Gastrocnemius medialis (tissue), 4 donors: ENCODE measurements at places on chromosomes 7 and 10.

DNA sequence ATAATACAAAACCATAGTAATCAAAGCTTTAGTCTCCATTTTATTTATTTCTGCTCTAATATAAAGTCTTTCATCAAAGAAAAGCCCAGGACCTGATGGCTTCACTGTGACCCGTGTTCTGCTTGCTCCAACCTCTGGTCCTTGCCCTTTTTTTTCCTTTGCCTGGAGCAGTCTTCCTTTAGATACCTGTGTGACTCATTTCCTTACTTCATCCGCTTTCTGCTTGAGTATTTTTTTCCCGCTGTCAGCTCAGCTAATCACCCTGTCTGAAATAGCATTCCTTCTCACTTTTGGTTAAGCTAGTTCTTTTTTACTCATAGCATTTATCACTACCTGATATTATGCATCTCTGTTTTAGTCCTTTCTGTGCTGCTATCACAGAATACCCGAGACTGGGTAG is 194.8 kb downstream of the ABCA13 start:
- DNase-seq, result no peak

GRCh38 chr10:102998399-102998907 is 80.4 kb downstream of the CNNM2 start:
- no peak for DNase-seq

DNA sequence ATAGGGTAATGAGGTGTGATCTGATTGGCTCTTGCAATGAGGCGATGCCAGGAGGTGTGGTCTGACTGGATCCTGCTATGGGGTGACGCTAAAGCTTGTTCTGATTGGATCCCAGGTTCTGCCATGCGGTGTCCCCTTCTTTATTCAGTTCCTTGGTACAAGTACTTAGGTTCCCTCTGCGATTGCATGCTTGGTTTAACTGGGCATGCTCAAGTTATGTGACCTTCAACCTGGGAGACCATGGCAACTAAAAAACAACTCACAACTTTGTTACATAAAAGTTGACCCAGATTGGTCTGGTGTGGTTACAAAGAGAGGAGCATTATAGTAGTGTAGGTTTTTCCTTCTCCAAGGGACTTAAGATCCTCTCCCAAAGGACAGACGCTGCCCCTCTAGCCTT is 49.5 kb upstream of the DNAJC1 start:
- DNase-seq, result no peak

GRCh38 chr7:33630359-33630758 is 275.0 kb upstream of the BMPER start:
- no peak for DNase-seq

DNA sequence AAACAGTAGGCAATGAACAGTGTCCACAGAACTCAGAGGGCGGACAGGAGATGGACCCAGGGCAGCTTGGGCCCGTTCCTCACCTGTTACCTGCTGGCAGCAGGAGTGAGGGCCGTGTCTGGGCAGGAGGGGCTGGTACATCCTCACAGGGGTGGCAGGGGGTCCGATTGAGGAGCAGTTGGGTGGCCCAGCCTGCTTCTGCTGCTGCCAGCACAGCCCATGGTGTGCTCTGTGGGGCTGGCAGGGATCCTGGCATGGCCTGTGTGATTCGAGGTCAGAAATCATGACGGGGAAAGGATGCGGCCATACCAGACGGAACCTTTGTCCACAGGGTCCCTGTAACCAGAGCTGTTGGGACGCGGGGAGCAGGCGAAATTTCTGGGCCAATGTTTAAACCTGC is 49.6 kb downstream of the INPP5A start:
- no peak for DNase-seq

GRCh38 chr10:103278862-103279298 is 1.9 kb downstream of the INA start:
- DNase-seq, result no peak

GRCh38 chr10:43576062-43576461 is 1.6 kb upstream of the ZNF239 start:
- DNase-seq, result no peak

- no peak for DNase-seq
These were observed 117.6 kb downstream of the NRP1 start for GRCh38 chr10:33216661-33217427.

DNA sequence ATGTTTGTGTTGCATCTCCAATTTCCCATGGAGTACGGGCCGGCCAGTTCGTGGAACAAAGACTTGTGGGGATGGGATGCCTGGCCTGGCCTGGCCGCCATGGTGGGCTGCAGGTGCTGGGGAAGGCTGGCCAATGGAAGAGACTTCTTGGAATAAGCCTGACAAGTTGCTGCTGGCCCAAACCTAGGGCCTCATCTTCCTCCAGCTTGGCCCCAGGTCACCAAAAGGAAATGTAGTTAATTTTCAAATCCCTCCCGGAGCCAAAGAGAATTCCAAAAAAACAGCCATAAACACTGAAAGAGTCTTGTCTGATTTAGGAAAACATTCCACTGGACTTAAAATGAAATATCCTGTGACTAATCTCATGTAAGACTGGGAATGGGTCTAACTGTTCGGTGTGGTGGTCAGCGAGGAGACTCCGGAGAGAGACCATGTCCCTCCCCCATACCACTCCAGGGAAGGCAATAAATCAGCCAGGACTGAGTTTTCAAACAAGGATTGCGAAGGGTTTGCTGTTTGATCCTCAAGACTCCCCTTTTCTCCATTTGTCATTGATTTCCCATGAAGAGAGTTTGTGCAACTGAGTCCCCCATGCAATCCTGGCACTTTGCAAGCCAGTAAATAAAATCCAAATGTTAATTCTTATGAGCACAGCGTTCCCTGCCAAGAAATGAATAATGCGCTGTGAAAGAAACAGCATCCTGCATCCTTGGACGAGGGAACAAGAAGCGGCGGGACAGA is 128.7 kb upstream of the HABP2 start:
- peak; percentile 22 for DNase-seq

DNA sequence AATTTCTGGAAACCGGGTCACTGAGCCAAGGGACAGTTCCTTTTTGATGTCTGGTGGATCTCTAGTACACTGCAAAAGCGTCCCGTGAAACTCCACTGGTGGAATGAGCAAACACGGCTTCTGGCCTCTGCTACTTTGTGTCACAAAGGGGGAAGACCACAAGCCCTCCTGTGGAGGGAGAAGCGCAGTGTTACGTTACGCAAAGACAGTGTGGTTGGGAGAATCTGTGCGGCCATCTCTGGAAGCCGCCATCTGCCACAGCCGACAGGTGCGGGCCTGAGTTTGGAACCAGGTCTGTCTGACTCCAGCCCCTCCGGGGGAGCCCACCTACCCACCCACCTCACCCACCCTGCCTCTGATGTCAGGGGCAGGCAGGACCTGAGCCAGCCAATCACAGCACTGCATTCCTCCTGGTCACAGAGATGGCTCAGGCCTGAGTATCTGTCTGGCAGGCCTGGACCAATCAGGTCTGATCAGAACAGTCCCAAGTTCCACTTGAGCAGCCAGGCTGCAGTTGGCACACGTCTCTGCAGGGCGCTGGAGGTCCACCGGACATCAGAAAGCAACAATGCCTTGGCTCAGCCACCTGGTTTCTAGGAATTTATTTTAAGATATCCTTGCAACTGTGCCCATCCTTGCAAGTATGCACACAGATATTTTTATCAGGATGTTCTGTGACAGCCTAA is 3.0 kb upstream of the CYP2W1 start:
- DNase-seq, result no peak

DNA sequence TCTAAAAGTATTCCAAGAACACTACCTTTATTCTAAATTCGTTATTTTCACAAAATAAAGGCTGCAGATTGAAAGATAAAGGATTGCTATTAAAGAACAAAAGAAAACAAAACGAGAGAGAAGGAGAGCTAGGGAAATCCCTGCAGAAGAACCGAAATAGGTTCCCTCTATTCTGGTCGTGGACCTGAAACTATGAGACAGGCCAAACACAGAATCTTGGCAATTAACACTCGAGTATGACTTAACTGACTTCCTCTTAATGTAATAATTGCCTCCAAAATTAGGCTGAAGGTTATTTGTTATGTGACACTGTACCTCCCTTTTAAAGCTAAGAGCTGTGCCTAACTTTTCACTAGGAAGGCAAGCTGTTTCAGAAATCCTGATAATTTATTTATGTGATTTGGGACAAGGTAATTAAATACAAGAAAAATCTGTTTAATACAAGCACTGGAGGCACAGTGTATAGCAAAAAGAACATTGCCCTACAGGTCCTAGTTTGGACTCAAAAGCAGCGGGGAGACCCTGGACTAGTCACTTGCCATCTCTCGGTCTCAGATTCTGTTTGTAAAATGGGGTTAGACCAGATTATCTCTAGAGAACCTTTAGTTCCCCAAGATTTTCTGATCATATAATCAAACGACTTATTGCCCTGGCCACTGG is 11.6 kb downstream of the NAMPT start:
- DNase-seq, result no peak

DNA sequence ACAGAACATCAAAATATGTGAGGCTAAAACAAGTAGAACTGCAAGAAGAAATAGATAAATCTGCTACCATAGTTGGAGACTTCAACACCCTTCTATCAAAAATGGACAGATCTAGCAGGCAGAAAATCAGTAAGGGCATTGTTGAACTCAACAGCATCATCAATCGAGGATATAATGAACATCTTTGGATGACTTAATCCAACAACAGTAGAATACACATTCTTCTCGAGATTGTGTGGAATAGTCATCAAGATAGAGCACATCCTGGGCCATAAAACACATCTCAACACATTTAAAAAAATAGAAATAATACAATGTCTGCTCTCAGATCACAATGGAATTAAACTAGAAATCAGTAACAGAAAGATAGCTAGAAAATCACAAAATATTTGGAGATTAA is 9.9 kb downstream of the IGFBP1 start:
- no peak for DNase-seq
